HCT116 (cell line): ENCODE measurements at places on chromosomes 2 and 18.
A peak's percentile ranks its signal among the peaks of the same experiment; 100 is the strongest.

- no peak for DNase-seq
These were observed 122.2 kb upstream of the ZEB2 start for GRCh38 chr2:144642131-144642530.

- peak; percentile 15 for DNase-seq
These were observed 722 bp downstream of the MAP4K4 start for GRCh38 chr2:101698014-101698843.

DNA sequence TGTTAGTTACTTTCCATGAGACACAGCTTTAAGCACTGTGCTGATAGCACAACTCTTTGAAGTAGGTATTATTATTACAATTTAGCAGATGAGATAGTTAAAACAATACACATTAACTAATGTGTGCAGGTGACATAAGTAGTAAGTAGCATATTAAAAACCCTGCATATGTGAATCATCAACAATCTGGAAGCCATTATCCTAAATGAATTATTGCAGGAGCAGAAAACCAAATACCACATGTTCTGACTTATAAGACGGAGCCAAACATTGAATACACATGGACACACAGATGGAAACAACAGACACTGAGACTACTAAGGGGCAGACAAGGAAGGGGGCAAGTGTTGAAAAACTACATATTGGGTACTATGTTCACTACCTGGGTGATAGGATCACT, 300.3 kb upstream of the GULP1 start:
- DNase-seq: no peak

GRCh38 chr2:140275427-140275826, 1495.2 kb upstream of the NXPH2 start:
- DNase-seq: no peak

GRCh38 chr2:120499784-120500495, 154.0 kb downstream of the INHBB start:
- no peak for DNase-seq

DNA sequence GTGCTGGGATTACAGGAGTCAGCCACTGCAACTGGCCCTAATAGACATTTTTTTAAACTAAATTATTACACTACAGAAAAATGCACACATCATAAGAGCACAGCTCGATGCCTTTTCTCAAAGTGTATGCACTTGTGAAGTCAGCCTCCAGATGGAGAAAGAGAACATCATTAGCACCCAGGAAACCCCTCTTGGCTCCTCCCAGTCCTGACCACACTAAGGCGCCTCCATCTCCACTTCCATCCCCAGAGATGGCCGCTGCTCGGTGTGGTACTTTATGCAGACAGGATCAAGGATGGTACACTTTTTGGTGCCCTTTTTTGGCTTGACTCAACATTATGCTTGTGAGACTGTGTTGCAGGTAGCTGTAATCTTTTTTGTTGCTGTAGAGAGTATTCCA, 34.8 kb downstream of the RRM2 start:
- no peak for DNase-seq

- DNase-seq: peak; percentile 46
These were observed at the start of gene VWA3B for GRCh38 chr2:98086491-98087446. VWA3B (plus strand) TSS chr2:98087167; CDS start chr2:98093093, 5,926 bp downstream.

GRCh38 chr2:120279708-120280107, 27.1 kb downstream of the RALB start:
- no peak for DNase-seq

GRCh38 chr18:22399949-22400348, 17.8 kb downstream of the CTAGE1 start:
- no peak for DNase-seq

GRCh38 chr18:13989199-13989598, 73.9 kb upstream of the MC2R start:
- no peak for DNase-seq

DNA sequence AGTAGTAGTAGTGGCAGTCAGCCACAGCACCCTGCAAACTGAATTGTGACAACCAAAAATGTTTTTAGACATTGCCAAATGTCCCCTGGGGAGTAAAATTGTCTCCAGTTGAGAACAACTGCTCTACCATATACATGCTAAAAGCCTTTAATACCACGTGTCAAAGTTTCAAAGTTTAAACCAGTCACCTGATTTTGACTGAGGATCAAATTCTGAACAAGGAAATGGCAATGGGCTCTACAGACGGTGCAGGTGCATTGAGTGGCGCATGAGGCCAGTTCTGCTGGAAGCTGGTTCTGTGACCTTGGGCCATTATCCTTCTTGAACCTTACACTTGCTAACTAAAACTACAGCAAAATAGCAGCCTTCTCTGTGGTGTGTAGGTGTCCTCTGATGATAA, 85.0 kb downstream of the LIPG start:
- no peak for DNase-seq

DNA sequence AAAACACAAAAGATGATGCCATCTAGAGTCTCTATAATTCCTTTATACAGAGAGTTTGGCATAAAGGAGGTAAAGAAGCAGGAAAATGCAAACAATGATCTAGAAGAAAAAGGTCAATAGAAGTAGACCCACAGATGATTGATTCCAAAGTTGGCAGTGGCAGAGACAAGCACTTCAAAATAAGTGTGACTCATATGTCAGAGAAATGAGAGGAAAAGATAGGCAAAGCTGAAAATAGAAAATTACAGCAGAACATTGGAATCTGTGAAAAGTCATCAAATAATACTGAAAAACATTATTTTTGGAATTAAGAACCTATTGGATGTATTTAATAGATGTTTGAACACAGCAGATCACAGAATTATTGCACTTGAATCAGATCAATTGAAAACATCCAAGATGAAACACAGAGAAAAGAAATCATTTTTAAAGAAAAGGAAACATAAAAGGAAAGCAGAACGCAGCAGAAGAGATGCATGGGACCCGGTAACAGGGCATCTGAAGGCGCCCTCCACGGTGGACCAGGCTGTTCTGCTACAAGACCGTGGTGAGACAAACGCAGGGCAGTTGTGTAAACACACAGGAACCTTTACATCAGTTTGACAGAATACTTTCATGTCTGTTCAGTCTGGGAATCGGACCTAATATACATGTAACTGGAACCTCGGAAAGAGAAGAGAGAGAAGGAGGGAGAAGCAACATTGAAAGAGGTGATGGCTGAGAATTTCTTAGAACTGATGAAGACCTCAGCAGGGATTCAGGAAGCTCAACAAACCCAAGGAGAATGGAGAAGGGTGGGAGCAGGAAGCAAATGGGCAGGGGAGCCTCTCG, 74.6 kb upstream of the GPC1 start:
- DNase-seq: no peak

- no peak for DNase-seq
These were observed 86.0 kb upstream of the TWIST2 start for GRCh38 chr2:238761868-238762267.

GRCh38 chr18:72849671-72850070, 18.1 kb downstream of the NETO1 start:
- no peak for DNase-seq

DNA sequence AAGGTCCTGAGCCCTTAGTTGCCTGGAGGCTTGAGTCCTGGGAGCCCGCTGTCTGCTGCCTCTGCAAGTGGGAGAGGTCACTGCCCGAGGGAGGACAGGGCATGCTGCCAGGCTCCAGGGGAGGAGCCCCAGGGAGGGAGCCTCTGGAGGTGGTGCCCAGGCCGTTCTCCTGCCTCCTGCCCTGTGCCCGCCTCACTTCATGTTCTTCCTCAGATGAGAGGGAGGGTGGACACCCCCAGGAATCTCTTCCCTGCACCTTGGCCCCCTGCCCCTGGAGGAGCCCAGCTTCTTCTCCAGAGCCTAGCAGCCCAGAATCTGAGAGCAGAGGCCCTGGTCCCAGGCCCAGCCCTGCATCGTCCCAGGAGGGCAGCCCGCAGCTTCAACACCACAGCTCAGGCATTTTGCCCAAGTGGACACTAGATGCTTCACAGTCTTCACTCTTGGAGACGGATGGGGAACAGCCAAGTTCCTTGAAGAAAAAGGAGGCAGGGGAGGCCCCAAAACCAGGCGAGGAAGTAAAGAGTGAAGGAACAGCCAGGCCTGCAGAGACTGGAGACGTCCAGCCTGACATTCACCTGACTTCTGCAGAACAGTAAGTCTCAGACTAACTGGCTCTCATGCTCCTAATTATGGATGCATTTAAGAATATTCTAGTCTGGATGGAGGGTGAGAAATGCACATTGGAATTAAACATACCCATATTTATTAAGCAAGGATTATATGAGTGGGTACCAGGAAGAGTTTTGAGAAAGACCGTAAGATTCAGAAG, 12.1 kb downstream of the PSD4 start:
- no peak for DNase-seq

GRCh38 chr2:11375025-11375688, 30.7 kb upstream of the ROCK2 start:
- no peak for DNase-seq

DNA sequence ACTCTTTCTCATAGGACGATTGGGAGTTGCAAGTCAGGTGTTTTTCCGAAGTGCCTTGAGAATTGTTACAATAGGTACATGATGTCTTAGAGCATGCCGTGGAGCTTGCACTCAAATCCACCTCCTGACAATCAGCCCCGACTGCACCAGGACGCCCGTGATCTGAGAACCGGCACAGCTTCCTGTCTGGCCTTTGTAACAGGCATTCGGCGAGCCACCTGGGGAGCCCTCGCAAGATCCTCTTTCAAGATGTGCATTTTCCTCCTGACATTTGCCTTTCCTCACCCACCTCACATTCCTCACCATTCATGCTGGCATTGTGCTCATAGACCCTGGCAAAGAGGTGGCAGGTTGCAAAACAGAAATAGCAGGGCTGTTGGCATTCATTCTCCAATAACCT, 427.3 kb downstream of the GALR1 start:
- no peak for DNase-seq

DNA sequence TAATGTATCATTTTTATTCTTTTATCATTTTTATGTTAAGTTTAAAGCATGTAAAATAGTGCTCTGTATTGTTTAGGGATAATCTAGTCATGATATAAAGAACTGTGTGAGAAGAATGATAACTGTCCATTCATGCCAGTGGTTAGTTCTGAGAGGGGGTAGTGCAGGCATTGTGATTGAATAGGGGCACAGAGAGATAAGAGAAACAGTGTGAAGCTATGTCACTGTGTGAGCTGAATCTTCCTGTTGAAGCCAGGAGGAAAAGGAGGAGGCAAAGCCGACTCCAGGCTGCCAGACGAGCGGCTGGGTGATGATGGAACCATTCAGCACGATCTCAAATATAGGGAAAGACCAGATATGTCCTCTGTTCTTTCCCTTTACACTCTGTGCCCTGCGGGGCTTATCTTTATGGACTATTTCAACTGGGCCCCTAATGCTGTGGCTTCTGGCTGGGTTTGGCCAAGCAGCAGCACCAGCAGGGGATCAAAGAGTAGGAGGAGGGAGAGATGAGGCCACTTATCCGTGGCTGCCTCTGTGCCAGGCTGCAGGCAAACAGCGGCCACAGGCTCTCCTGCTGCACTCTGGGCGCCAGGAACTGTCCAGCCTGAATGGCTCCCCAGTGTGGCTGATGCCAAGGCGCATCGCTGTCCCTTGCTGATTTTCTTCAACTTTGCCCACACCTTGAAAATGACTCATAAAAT, 128.0 kb downstream of the SPP2 start:
- DNase-seq: no peak

DNA sequence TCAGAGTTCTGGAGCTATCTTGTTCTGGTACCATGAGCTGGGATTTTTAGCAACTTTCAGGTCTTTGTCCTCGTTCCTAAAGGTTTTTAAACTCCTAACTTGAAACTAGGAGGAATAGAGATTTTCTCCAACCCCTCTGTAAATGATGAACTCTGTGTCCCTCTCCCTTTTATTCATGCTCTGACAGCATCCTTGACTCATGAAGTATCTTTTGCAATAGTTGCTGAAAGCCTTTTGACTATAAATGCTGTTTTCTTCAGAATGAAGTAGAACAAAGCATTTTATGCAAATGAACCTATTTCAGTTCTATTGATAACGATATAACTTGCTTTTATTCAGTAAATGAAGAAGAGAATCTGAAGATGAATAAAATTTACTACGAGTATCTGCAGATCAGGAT, 17.0 kb upstream of the MAPRE2 start:
- no peak for DNase-seq

- no peak for DNase-seq
These were observed 136.0 kb downstream of the DDX1 start for GRCh38 chr2:15727396-15728244.

- DNase-seq: no peak
These were observed 506 bp downstream of the BMPR2 start for GRCh38 chr2:202376460-202377206.

- DNase-seq: no peak
These were observed 7.8 kb upstream of the PPP1R1C start for GRCh38 chr2:181977661-181978350.

- no peak for DNase-seq
These were observed 5.1 kb downstream of the SLC39A10 start for GRCh38 chr2:195662138-195662537.

DNA sequence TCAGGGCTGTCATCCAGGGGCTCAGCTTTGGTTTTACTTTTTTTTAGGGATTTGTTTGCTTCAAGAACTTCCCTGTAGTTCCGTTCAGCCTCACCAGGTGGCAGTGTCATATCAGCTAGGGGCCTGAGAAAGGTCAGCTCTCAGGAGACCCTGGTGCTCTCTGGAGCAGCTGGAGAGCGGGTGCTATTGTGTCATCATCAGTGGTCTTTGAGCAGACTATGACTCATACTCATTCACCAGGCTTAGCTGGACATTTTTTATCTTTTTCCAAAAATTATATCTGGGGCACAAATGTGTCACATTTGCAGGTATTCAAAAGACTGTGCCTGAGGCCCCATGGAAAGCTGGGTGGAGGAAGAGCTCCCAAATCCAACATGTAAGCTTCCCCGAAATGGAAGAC, 24.4 kb downstream of the ZNF892 start:
- peak; percentile 66 for DNase-seq

GRCh38 chr2:100029460-100029859, 112.9 kb downstream of the AFF3 start:
- DNase-seq: no peak

DNA sequence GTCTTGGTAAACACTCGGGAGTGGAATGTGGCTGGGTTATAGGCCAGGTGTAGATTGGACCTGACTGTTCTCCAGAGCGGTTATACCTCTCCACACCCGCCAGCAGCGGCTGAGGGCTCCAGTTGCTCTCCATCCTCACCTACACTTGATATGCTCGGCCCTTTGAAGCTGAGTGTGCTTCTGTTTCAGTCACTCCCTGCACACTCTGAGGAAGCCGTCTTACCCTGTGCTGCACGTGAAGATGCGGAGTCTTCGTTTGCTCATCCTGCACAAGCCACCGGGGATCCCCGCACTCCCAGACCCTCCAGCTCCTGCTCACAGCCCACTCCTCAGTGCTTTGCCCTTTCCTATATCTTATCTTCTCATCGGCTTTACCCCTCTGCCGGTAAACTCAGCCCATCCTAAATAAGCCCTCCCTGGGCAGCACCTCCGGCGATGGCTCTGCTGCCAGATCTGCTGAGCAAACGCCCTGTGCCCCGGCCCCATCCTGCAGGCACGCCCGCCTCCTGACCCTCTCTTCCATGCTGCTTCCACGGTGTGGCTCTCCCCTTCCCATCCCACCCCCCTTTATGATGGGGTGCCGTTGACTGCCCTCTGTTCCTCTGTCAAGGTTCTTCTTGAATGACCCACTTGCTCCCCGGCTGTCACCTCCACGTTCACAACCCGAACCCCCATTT, 47.3 kb upstream of the ODC1 start:
- no peak for DNase-seq
